Fibroblast of skin of abdomen (primary cell): ENCODE measurements at places on chromosomes 1 and 21.

DNA sequence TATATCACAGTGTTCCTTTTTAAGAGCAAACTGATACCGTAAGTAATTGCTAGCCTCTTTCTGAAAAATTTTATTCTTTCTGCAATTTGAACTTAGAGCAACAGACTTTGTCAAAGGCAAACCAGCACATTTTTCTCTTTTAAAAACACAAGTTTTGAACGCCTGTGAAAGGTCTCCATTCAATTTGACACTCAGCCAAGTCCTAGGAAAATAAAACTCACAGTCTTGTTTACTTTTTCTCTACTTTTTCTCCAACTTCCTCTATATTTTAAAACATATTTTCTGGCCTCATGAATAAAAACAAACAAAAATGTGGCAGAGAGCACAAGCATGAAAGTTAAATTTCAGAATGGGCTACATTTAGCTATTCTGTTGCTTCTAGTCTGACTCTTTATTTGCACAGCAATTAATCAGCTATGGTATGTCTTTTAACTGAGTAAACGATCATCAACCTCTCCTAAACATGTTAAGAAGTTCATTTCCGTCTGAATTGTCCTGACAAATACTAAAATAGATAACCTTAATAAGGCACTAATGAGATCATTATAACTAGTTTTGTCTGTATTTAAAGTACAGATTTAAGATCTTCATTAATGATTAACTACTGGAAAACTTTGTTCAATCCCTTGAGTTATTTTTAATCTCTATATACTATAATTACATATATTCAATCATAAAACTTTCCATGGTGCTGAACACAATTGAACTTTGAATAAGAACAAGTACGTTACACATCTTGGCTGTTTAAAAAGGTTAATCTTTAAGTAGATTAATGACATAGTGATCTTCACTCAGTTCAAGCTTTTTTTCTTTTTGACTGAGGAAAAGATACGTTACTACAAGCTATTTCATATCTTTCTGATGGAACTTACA lies 550.6 kb downstream of the PTBP2 start:
- DNase-seq, result no peak

GRCh38 chr1:83034851-83035250 lies 964.1 kb downstream of the TTLL7 start:
- DNase-seq, result peak; percentile 34

DNA sequence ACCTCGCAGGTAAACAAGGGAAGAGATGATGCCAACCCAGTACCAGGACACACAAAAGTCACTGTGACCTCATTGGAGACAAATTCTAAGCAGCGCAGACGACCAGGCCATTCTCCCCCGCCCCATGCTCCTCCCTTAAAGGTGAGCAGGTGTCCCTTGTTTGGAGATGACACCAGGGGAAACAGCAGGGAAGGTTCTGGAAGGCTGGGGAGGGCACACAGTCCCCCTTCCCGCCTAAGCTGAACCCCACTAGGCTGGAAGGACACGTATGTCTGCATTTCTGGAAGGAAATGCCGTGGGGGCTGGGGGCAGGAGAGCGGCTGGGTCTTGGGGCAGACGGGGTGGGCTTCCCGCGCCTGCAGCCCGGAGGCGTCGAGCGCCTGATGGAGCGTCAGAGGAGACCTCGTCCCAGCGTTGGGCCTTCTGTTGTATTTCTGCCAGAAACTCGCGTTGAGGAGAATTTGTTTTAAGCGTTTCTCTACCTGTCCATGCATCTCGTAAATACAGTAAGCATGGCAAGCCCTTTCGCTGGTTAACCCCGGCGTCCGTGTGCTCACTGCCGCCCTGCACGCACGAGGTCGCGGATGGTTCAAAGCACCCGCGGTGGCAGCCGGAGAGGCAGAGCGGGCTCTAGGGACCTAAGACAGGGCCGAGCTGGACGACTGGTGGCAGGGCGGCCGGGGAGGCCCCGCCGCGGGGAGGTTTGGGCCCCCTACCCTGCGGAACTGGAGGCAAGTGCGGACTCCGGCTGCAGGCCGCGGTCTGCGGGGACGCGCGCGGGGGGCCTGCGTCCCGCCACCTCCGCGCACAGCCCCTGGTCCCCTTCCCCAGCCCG lies 1.2 kb upstream of the LHX4 start:
- DNase-seq, result no peak

GRCh38 chr1:220696863-220697231 lies 6.7 kb downstream of the C1orf115 start:
- DNase-seq, result peak; percentile 52
